ENCODE measurements at places on chromosomes 2 and 18. TPM values are rescaled to one million over a fixed set of nuclear protein-coding genes. Genes with fewer than 3 reads are reported as not detected.

Gene UGT1A4
- not detected for total RNA-seq

DNA sequence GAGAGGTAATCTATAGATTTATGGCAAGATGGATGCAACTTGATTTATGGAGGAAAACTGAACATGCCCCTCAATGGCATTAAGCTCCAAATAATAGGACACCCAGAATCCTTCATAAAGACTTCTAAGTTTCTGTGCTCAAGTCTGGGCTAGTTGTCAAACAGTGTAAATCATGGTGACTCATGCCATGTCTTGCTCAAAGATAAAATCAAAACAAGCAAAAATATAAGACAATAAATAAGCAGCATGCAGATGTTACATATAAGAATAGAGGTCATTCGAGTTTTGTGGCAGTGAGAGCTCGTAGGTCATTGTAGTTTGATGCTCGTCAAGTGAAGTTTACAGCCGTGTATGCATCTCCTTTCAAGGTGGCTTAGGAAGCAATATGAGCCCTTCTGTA is 403.2 kb downstream of the THSD7B start:
- DNase-seq = no peak

Gene RTTN
- total RNA-seq = 12.2 TPM

DNA sequence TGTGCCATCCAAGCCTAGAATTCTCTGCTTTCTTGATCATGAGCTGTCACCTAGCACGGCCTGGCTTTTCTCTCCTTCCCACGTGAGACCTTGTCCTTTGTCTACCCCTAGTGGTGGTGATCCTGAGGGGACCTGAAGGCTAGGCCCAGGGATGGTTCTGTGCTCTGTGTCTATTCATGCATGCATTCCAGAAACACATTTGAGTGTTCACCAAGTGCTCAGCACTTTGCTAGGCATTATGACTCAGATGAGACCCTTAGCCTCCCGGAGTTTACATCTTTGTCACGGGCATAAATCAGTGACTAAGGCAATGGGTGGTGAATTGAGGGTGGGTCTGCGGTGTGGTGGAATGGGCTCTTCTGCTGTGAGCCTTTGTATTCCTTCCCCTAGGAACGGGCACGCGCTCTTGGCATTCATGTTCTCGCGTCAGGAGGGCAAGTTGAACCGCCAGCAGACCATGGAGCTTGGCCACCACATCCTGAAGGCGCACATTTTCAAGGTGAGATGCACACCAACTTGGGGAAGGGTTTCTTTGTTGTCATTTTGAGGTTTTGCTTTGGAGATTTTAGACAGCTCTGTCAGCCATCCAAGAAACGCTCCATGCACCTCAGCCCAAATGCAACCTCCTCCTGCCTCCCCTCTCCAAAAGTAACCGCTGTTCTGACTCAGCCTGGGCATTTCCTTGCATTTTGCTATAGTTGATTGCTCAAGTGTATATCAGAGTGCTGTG is 100.9 kb downstream of the WDSUB1 start:
- no peak for DNase-seq

Gene DSC3
- 0.65 TPM for total RNA-seq

Gene FBXO15
- total RNA-seq = 0.51 TPM

DNA sequence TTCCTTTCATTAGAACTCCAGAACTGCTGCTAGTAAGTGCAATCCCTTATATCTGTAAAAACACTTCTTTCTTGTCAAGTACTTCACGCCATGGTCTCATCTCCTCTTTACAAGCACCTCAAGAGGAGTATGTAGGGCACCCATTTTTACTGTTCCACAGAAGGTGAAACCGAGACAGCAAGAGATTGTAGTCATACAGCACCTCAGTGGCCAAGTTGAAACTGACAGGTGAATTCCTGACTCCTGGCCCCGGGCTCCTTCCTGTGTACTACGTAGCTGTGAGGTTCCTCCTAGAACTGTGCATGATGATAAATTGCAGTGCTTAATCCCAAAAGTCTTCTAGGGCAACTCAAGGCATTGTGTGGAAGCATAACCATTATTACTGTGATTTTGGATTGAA is 131.5 kb upstream of the MEIS1 start:
- DNase-seq = no peak

DNA sequence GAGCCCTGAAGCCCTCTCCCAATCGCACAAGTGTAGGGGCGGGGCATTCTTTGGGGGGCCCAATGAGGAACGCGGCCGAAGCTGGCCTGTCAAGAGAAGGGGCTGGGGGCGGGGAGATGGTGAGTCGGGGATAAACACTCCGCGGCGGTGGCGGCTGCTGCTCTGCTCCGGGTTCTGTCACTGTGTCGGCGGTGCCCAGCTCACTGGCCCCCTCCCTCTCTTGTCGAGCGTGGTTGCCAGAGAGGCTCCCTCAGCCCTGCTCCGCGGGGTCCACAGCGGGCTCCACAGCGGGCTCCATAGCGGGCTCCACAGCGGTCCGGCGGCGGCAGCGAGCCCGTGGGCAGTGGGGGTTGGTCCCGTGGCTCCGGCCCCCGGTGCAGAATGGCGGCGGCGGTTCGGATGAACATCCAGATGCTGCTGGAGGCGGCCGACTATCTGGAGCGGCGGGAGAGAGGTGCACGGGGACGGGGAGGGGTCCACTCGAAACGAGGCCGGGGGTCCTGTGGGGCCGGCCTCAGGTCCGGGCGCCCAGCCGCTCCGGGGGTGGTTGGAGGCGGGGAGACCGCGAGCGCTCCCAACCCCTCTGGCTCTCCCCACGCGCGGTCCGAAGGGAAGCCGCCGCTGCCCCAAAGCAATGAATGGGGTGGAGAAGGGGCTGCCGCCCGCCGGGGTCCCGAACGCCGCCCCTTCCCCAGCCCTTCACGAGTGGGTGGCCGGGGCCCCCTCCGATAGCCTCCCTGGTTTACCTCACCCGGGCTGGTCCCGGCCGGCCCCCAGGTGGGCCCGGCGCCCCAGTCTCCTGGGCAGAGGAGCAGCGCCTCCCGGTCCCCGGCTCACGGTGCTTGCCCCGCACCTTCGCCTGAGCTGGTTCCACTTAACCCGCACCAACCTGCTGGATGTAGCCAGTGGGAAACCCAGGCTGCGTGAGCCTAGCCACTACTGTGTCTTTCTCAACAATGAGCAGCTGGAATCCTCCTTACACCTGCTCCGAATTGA is at the start of gene MXD1:
Gene MXD1, plus strand, starts transcription at position 160 of the 996 bp plus-strand sequence. Its CDS starts 222 bp downstream, at position 382.
- no peak for DNase-seq

Gene CDH20
- 0.08 TPM for total RNA-seq

Data from cardiac septum (tissue), 1 donor.